ENCODE measurements at places on chromosomes 3 and 15.

GRCh38 chr3:150220041-150220440 is 188.1 kb upstream of the TSC22D2 start:
- DNase-seq: no peak

DNA sequence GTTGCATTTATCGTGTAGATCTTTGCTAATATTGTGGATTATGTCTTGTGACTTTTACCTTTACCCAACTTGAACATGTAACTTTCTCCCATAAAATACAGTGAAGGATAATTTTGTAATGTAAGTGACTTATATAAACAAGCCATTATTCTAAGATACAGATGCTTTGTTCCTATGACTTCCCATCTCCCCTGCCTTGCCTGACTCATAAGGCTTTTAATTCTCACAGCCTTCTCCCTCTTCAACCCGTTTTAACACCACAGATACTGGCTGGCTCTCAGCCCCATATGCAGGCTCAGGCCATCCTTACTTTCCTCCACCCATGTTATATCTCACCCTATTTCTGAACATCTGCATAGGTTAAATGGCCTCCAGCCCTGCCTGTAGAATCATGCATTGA is 4.1 kb downstream of the CCNDBP1 start:
- no peak for DNase-seq

DNA sequence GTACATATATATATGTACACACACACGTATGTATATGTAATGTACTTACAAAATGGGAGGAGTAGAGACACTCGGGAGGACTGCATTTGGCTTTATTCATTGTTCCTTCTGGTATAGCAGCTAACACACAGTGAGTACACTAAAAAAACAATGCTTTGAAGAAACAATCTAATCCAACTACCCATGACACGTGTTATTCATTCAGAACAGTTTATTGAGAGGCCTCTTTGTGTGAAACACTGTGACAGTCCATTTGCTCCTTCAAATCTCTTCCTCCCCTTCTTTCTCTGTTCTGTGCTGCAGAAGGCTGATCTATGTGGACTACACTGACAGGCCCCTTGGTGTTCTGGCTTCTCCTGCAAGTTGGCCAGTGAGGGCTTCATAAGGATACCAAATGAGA is 1075.9 kb upstream of the CFAP20DC start:
- DNase-seq: no peak

GRCh38 chr15:26504009-26504408 is 268.9 kb downstream of the GABRB3 start:
- DNase-seq: no peak

- DNase-seq: no peak
Measured at GRCh38 chr3:124174476-124174875, 182.6 kb upstream of the ROPN1 start.

GRCh38 chr3:56154297-56154696 is 314.0 kb downstream of the ERC2 start:
- no peak for DNase-seq

GRCh38 chr3:156599089-156599874 is 44.4 kb upstream of the SSR3 start:
- DNase-seq: no peak
